Stimulated activated CD8-positive, alpha-beta memory T cell treated with anti-CD3 and anti-CD28 coated beads, Interleukin-7, amount 100 ng/mL, for 1 hour (primary cell): ENCODE measurements at places on chromosomes 2 and 18.

GRCh38 chr2:154350911-154351310 is 347.6 kb upstream of the KCNJ3 start:
- DNase-seq: no peak

DNA sequence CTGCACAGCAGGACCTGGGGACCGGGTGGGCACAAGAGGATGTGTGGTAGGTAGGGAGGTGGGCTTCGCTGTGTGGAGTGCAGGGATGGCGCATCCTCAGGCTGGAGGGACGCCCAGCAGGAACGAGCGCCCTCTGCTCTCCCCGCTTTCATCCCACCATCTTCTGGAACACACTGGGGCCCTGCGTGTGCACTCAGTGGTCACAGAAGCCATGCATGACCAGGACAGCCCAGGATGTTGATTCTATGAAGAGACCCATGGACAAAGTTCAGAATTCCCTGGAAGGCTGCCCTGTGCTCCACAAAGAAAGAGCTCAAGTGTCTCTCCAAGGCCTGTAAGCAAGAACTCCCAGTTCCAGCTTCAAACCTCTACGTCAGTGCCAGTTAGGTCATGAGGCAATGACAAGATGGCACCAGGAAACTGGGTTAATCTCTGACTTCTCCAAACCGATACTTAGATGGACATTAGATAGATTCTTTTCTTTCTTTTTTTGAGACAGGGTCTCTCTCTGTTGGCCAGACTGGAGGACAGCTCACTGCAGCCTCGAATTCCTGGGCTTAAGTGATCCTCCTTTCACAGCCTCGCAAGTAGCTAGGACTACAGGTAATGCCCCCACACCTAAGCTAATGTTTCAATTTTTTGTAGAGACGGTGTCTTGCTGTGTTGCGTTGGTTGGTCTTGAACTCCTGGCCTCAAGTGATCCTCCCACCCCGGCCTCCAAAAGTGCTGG is 3.4 kb downstream of the SLC66A2 start:
- DNase-seq: no peak

DNA sequence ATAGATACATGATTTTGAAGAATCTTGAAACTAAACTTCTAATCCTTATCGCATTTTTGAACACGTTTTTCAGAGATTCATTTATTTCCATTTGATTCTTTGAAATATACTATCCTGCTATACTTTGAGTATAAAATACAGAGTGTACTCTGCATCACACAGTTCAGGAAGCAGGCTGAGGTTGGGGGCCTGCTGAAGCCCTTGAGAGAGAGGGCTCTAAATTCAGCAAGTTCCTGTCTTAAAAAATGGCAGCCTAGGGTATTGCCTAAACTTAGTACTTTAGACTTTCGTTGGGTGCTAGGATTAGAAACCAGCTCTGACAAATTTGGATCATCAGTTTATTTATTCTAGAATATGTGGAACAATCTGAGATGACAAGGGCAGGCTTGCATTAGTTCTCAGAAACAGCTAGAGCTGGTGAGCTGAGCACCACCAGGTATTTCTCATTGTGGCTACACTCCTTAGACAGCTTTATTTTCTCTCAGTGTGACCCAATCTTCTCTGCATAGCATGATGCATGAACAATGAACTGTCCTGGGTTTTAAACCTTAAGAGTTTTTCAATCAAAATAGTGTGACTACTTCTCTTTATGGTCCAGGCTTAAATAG is 49.1 kb downstream of the TFPI start:
- no peak for DNase-seq

GRCh38 chr2:226888971-226889370 is 53.1 kb downstream of the RHBDD1 start:
- DNase-seq: no peak

- no peak for DNase-seq
Measured at GRCh38 chr2:166932032-166932431, 43.8 kb downstream of the XIRP2 start.

- no peak for DNase-seq
Measured at GRCh38 chr2:135664623-135665068, 77.0 kb upstream of the UBXN4 start.

- DNase-seq: no peak
Measured at GRCh38 chr2:28626891-28627421, 124.7 kb upstream of the PPP1CB start.

DNA sequence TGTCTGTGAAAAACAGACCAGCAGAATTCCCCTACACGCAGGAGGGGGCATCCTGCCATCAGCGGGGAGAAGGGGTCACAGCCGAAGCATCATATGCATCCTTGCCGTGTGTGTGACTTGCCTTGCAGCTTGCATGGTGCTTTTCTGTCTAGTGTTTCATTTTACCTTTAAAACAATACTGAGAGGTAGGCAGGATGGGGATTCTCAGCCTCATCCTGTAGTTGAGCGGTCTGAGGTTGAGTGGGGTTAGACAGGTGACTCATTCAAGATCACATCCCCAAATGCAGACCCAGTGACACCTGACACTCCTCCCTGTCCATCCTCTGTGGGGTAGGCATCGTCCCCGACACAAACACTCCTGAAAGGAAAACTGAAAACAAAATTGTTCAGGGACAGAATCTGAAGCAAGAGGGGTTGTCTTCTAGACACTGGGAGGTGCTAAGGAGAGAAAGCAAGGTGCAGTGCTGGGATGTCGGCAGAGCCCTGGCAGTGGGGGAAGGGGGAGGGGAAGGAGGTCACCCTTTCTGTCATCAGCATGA is 7.9 kb downstream of the ARL4C start:
- no peak for DNase-seq

DNA sequence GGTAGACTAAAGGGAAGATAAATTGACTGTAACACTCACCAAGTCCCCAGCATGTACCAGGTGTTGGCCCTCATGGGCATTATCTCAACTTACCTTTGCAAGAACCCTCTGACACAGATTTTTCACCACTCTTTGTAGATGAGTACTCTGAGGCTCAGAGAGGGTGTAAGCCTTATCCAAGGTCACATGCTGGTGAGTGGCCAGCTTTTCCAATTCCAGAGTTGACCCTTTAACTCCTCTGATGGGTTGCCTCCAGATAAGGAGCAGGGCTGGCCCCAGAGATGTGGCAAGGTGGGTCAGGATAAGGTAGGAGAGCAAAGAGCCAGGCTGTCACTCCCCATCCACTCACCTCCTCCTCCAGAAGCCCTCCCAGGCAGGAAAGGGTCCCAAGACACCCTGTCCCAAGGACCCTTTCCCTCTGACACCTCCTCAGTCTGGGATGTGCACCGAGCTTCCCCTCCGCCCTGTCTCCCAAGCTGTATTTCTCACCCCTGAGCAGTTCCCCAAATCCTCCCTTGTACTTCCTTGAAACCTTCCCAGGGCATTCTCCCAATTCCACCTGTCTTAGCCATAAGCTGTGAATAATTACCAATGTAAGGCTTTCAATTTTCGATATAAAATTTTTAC is 165.9 kb downstream of the ZFP36L2 start:
- no peak for DNase-seq

- DNase-seq: no peak
Measured at GRCh38 chr2:3291750-3292149, 85.9 kb downstream of the EIPR1 start.

- DNase-seq: no peak
Measured at GRCh38 chr2:236363711-236364277, 99.6 kb upstream of the ASB18 start.

GRCh38 chr18:79937103-79937860 is 14.2 kb downstream of the SLC66A2 start:
- DNase-seq: no peak

DNA sequence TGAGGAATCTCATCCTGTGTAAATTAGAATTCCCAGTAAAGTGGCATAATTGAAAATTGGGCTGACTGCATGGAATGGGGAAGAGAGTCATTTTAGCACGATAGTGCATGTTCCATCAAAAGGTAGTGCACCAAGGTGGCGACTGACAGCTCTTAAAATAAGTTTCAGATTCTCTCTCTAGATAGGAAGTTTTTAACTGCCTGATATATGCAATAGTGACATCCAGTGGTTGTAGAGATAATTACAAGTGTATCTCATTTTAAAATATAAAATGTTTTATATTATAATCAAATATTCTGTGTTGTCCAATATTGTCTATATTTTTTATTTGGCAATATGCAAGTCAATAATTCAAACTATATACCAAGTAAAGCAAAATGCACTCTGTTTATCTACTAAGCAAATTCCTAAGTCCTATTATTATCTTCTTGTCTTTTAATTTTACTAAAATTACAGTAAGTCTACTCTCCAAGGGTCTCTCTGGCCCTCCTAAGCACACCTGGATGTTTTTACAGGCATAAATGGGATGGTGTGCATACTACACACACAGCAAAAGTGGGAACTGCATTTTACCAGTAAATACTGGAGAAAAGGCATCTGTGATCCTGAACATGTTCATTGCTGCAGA is 397.7 kb upstream of the HNRNPA3 start:
- DNase-seq: no peak

GRCh38 chr2:172430678-172431077 is 3.3 kb downstream of the ITGA6 start:
- DNase-seq: no peak

- no peak for DNase-seq
Measured at GRCh38 chr18:11372163-11372562, 222.8 kb upstream of the PIEZO2 start.

DNA sequence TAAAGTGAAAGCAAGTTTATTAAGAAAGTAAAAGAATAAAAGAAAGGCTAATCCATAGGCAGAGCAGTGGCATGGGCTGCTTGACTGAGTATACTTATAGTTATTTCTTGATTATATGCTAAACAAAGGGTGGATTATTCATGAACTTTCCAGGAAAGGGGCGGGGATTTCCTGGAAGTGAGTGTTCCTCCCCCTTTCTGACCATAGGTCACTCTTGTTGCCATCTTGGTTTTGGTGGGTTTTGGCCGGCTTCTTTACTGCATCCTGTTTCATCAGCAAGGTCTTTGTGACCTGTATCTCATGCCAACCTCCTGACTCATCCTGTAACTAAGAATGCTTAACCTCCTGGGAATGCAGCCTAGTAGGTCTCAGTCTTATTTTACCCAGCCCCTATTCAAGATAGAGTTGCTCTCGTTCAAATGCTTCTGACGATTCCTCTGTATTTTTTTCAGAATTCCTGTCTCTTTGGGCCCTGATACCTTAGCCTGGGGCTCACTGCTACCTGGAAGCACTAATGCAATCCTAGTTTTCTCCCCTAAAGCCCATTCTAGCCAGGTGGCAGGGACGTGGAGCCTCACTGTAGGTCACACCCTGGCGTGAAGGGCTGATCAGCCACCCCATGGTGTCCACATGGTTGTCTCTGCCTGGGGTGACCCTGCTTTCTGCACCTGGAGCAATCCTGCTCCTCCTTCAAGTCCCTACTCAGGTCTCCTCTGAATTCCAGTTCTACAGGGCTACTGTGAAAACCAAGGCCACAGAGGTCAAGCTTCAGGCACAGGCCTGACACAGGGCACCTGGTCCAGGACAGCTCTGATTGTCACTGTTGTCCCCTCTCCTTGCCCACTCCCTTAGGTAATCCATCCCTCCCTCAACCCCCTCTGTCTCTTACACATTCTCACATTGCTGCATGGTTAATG is 6.0 kb upstream of the SLC35F6 start:
- DNase-seq: no peak

GRCh38 chr18:31243740-31244512 is 74.0 kb upstream of the DSG1 start:
- DNase-seq: no peak

- no peak for DNase-seq
Measured at GRCh38 chr2:72027426-72028161, 120.1 kb downstream of the CYP26B1 start.

GRCh38 chr2:62254424-62255266 is 58.7 kb downstream of the B3GNT2 start:
- DNase-seq: no peak

DNA sequence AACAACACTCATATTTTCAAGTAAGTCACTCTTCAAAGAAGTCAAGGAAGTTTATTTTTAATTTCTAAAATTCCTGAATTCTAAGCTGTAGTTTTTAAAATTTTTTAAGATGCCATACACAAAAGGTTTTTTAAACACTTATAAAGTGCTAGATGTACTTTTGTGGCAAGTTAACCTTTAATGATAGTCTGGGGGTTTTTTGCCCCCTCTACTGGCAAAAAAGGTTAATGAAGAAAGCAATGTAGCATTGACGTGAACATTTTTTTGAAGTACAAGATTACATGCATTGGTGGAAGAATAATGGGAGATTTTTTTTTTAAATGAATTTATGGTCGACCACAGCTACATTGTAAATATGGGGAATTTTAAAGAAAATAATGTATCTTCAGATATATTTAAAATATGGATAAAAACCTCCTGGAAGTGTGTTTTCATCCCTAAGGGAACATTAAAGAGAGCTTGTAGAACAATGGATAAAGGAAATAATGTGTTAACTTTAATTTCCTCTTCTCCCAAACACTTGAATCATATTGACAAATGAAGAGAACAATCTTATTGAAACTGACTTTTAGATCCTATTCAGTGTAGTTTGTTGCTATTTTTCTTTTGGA is 12.6 kb downstream of the ITPRID2 start:
- no peak for DNase-seq

DNA sequence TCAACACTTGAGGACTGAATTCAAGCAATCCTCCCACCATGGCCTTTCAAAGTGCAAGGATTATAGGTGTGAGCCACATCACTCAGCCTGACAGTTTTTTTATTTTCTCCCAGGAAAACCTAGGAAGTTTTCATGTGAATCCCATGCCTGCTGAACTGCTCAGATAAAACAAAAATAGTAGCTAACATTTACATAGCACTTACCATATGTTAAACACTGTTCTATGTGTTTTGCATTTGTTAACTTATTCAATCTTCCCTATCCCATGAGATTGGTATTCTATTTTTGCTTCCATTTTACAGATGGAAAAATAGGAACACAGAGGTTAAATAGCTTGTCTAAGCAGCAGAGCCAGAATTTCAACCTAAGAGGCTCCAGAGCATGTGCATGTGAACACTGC is 157.4 kb upstream of the KCTD1 start:
- no peak for DNase-seq

GRCh38 chr18:62612289-62612645 is 89.4 kb downstream of the ZCCHC2 start:
- DNase-seq: no peak

- no peak for DNase-seq
Measured at GRCh38 chr2:197500503-197501131, 438 bp downstream of the HSPE1 start.

- no peak for DNase-seq
Measured at GRCh38 chr2:203740871-203741281, 34.4 kb downstream of the CD28 start.

GRCh38 chr2:70009762-70010575 is 48.5 kb upstream of the ASPRV1 start:
- DNase-seq: no peak

DNA sequence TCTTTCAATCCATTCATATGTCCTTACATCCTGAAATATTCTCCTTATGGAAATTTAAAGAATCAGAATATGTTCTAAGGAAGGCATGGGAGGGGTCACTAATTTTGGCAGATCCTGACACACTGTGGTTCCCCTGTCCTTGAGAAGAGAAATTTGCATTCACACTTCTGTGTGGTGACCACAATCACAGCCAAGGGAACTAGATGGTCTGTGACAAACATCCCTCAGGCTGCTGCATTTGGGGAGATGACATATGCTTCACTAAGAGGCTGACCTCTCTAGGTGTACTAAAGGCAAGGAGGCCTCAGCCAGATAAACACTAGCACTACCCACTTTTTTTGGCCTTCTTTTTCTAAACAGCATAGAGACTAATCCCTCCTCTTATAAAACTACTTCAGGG is 129.6 kb downstream of the MREG start:
- no peak for DNase-seq

GRCh38 chr18:22424565-22424963 is 6.8 kb upstream of the CTAGE1 start:
- no peak for DNase-seq
